Fibroblast of skin of abdomen (primary cell): ENCODE measurements at places on chromosomes 5 and 9.

GRCh38 chr5:138663009-138663408, 87.8 kb upstream of the HSPA9 start:
- no peak for DNase-seq

DNA sequence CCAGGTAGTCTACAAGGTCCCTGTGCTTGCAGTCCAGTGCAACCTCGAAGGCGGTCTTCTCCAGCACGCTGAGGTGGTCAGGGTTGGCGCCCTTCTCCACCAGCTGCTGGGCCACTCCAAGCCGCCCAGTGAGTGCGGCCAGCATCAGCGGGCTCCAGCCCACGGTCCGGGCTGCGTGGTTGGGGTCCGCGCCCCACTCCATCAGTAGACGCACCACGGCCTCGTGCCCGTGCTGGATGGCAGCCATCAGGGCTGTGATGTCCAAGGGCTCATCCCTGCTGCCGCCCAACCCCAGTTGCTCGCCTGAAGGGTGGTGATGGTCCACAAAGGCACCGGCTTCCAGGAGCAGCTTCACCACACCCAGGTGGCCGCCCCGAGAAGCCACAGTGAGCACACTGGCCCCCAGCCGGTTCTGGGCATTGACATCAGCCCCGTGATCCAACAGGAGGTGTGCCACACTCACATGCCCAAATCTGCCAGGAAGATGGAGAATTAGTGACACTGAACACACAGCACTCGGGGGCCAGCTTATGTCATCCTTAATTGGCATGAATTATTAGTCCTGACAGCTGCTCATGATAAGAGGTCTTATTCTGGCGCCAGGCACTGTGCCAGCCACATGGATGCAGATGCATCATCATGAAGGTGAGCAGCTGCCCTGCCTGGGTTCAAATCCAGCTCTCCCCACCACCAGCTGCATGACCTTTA, 6.1 kb downstream of the ANKS6 start:
- no peak for DNase-seq

- no peak for DNase-seq
Observed at GRCh38 chr9:128142061-128142460, 7.2 kb upstream of the LCN2 start.

DNA sequence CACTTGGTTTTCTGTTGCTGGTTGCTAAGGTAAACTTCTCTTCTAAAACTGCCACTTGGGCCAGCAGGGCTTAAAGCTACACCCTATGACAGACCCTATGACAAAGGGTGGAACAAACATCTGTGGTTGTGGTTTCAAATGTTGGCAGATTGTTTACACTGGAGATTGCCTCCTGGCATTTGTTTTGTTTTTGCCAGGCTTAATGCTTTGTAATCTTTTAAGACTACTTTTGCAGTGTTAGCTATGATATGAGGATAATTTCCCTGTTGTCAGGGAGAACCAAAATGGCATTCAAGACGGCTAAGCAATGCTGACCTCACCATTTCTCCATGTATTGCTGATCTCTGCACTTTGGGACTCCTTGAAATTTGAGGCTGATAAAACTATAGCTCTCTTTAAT, 50.3 kb downstream of the MAMDC2 start:
- no peak for DNase-seq

GRCh38 chr9:32589083-32589723, 16.2 kb upstream of the NDUFB6 start:
- DNase-seq: peak; percentile 32

DNA sequence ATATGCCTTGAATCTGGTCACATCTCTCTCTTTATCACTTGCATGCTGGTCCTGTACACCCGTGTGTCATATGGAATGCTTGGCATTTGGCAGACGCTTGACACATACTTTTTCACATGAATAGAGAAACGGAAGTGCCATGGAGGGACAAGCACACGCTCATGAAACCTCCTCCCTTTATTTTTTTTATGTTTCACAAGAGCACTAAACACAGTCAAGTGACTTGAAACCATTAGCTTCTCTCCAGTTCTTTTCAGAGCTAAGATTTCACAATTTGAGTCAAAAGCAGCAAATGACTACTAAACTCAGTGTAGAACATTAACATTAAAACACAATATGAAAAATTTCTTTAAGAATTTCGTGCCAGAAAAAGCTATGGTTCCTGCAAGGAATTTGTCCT, 151.1 kb downstream of the DOCK2 start:
- DNase-seq: peak; percentile 67

DNA sequence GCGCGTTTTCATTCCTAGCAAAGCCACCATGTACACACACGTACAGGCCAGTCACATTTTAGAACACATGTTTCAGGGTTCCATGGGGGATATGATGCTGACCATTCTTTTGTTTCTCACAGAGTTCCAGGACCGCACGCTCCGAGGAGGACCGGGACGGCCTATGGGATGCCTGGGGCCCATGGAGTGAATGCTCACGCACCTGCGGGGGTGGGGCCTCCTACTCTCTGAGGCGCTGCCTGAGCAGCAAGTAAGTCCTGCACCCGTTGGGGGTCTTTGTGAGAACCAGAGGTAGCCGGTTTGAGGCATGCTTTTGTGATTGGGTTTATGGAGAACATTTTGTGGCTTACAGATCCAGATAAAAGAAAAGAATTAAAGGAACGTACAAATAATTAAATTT, 30.8 kb downstream of the ADAMTSL1 start:
- no peak for DNase-seq

DNA sequence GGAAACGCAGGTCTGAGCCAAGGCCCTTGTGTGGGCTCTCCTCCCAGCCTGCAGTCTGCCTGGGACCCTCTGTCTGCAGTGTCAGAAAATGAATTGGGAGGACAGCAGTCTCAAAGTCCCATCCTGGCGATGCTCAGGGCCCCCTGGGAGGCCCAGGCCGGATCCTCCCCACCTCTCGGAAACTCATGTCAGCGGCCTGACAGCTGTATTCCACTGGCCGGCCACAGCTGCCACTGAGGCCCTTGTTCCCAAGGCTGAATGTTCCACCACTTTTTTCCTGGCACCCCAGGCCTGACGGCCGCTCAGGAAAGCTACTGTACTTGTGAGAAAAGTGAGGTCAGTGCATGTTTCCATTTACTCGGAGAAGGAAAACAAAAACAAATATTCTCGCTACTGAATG, 180.0 kb downstream of the FGF18 start:
- DNase-seq: no peak

GRCh38 chr9:95813923-95814322, 61.6 kb upstream of the ERCC6L2 start:
- peak; percentile 33 for DNase-seq

GRCh38 chr9:36956908-36957307, 77.2 kb downstream of the PAX5 start:
- DNase-seq: no peak

GRCh38 chr5:176773408-176774035, 36.8 kb upstream of the UNC5A start:
- no peak for DNase-seq

DNA sequence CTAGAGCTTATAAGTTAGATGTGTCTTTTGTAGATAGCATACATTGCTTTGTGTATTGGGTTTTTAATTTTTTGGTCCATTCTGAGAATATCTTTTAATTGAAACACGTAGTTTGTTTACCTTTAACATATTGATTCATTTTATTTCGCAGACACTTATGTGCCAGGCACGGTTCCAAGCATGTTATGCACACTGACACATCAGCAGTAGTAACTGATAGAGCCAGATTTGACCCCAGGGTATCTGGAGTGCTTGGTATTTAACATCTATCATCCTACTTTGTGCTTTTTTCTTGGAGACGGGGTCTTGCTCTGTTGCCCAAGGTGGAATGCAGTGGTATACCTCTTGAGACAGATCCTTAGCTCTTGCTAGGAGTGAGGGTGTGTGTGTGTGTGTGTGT, 71.9 kb downstream of the USP20 start:
- DNase-seq: no peak

DNA sequence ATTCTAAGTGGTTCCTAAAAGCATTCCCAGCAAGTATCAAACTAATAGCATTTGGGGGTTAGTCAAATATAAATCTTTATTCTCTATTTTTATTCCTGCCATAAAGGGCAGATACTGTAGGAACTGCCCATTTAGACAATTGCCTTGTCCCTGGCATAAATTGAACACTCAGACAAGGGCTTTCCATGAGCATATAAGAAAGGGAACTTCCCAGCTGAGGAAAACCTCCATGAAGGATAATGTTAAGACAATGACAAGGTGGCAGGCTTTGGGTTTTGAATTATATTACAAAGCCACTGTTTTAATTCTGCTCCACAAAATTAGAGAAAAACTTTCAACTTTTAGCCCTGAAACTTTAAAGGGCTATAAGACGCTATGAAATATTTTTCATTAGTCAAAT, 81.3 kb downstream of the ST8SIA4 start:
- no peak for DNase-seq

DNA sequence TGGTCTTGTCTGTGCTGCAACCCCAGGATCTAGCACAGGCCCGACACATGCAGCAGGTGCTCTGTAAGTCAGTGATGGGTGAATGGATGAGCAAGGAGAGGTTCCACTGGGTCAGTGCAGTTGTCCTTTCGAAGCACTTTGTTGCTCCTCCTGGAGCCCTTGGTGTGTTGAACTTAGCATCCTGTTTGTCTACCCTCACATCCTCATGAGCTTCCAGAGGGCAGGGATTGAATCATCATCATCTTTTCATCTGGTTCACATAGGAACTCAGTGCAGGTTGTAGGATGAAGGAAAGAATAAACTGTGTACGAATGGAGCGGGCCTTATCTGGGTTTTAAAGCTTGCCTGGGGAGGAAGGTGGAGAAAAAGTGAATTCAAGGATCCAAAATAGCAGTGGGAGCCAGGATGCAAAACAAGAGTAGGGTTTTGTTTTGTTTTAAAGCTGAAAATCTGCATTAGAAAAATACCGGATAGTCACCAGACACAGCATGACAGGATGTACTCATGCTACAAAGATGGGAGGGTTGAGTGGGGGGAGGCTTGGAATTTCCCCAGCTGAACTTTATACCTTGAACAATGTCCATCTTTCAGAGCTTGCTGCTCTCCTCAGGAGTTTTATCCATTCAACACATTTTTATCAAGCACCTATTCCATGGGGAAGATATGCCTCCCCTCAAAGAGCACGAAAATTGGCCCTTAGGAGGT, 55.8 kb downstream of the PTTG1 start:
- no peak for DNase-seq

DNA sequence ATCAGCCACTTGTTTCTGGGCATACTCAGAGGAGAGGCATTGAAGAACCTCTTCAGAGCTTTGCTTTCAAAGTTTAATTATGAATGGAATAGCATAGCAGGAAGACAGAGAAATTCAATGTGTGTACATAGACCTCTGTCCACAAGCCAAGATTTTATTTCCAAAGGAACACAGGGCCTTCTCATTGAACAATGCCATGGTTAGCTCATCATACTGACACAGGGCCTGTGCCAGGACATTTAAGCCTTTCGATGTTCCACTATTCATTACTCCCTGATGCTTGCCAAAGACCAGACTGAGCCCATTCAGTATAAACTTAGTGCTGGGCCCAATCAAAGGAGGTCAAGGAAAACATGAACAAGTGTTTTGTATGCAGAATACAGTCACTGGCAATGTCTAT, 280.8 kb downstream of the FBXL17 start:
- DNase-seq: no peak

DNA sequence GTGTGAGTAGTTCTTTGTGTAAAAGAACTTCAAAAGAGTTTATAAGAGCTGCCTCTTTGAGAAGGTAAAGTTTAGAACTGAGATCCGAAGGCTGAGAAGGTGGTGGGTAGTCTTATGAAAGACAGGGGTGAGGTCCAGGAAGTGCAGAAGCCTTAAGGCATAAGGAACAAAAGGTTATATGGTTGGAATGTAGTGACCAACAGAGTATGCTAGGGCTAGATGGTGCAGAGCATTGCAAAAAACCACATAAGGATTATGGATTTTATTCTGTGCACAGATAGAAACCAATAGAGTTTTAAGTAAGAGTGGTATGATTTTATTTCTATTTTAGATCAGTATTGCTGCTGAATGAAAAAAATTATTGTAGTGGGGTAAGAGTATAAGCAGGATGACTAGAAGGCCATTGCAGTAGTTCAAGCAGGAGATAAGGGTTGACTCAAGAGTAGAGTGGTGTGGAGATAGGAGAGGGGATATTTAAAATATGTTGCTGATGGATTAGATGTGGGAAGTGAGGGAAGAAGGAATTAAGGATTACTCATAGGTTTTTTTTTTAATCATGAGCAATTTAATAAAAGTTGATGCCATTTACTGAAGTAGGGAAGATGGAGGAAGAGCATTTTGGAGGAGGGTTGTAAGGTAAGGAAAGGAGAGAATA, 3.7 kb downstream of the RECK start:
- DNase-seq: peak; percentile 72

DNA sequence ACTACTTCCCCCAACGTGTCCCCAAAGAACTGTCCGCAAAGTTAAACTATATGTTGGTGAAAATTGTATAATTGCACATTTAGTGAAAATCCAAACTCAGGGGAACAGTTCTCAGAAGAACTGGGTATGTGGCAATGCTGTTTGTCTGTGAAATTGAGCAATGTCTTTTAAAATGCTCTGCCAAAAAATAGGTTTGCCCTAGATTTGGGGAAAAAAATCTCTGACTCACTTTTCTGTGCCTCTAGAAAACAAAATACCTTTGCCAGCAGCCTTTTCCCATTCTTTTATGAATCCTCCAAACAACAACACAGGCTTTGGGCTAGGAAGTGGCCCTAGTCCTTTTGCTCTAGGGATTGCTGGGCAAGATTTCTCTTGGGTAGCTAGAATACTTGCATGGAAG, 37.4 kb upstream of the ZNF608 start:
- peak; percentile 24 for DNase-seq

DNA sequence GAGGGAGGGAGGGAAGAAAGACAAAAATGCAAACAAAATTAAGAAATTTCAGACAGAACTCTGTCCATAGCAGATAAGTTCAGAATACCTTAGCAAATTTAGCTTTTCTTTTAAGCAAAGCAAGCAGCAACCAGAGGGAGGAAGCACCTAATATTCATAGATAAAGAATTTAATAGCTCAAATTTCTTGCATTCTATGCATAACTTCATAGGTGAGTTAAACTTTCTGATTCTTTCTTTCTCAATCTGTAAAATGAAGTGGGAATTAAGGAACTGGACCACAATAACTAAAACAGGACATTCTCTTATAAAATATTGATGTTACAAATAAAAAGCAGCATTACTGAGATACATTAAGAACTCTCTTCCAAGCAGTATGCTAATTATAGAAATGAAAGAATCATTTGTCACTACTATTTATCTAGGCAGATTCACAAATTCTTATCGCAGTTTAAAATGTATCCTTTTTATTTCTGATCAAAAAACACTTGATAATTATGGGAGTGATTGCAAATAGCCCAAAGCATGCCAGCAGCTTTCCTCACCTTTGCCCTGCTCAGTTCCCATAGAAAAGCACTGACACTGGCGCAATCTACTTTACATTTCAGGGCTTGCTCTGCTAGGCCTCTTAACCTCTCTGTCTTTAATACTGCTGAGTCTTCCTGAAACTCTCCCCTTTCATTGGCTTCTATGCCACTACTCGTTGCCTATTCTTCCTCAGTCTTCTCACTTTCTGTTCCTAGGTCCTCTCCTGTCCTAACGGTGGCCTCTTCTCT, 341.8 kb downstream of the PIK3R1 start:
- peak; percentile 56 for DNase-seq

GRCh38 chr5:112995764-112996618, 19.4 kb downstream of the DCP2 start:
- DNase-seq: peak; percentile 67

- peak; percentile 61 for DNase-seq
Observed at GRCh38 chr9:12935714-12936113, 160.9 kb downstream of the LURAP1L start.
